ENCODE measurements at places on chromosomes 6 and 20.
A peak's percentile ranks its signal among the peaks of the same experiment; 100 is the strongest.

DNA sequence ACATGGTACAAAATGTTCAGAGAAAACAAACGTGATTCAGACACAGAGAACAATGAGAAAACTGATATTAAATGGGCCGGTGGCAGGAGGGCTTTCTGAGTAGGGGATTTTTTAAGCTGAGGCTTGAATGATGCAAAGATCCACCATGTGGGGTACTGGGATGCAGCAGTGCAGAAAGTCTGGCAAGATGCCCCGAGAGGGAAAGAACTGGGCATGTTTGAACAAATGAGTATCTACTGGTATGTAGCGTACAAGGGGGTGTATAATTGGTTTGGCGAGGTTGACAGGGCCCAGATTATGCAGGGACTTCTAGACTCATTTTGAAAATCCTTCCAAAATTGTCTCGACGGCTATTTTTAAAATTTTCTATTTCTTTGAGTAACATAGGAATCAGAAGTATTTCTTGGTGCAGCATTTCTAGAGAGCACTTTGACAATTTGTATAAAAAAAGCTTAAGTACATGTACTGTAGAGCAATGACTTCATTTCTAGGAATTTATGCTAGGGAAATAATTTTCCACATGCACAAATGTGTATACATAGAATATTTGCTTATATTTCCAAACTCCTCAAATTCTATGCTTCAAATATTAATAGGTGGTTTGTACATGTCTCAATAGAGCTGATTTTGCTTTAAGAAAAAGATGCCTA, 119.6 kb upstream of the DOK5 start:
- peak; percentile 26 for DNase-seq

- no peak for DNase-seq
These were observed 652.1 kb upstream of the SLC35B3 start for GRCh38 chr6:9087470-9087869.

- DNase-seq, result no peak
These were observed 636 bp upstream of the SSR1 start for GRCh38 chr6:7313505-7314165.

DNA sequence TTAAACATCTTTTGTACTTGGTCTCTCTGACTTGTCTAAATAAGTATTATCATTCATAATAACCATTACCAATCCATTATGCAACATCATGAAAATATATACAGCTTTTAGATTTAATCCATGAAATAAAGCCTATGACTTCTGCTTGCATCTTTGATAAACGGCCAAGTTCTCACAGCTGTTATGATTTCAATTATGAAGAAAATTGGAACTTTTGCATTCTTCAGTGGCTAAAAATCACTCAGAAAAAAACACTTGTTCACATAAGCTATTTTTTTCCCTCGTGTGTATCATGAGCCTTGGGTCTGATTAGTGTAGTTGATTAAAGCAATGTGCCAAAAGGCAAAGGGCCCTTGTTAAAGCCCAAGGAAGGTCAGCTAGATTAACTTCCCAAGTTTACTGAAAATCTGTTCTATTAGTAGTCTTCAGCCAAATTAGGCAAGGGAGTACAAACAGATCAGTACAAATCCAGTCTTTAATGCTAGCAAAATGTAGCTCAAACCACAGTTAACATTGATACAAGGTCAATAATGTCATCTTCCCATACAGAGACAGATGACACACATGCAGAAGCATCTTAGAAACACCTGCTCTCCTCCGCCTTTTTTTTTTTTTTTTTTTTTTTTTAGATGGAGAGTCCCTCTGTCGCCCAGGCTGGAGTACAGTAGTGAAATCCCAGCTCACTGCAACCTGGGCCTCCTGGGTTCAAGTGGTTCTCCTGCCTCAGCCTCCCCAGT, 69.9 kb downstream of the SGK1 start:
- no peak for DNase-seq

- DNase-seq, result no peak
These were observed 67.7 kb downstream of the PYGB start for GRCh38 chr20:25315418-25316210.

DNA sequence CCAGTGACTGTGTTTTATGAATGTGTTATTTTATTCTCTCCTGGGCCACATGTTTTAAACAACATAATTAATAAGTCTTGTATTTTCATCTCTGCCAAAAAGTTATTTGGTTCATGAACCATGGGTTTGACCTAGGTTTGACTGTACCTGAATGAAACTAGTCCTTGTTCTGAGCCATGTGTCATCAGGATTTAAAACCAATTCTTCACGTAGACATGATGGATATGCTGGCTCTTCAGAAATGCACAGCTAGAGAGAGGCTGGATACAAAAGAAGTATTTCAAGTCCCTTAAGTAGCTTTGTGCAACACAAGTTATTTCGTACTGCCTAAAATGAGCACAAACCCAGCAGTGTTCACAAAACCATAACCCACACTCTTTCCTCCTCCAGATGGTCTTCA, 116.1 kb downstream of the IBTK start:
- DNase-seq, result no peak

DNA sequence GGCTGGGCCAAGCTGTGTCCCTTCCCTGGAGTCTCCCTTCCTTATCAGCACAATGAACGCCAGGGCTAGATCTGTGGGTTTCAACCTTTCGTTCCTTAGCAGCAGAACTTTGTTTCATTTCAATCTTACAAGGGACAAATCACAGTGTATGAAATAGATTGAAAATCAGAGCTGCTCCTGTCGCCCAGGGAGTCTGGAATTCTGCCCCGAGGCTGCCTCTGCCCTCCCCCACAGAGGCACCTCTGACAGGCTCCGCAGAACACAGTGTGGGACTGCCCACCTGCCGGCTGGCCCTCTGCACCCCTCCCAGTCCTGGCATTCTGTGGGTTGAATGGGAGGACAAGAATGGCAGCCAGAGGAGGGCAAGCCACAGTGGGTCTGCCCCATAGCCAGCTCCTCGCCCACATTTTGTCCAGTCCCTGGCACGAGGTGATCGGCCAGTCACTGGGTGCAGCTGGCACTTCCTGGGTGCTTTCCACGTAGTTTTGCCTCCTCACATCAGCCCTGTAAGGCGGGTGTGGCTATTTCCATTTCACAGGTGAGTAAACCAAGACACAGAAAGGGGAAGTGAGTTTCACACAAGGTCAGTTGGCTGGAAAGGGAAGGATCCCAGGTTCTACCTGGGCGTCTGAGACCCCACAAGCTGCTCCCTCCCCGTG, 26.1 kb downstream of the MANBAL start:
- DNase-seq, result no peak

GRCh38 chr20:41571006-41571405, 47.2 kb downstream of the CHD6 start:
- no peak for DNase-seq

GRCh38 chr6:118719351-118720124, 68.1 kb upstream of the CEP85L start:
- no peak for DNase-seq

DNA sequence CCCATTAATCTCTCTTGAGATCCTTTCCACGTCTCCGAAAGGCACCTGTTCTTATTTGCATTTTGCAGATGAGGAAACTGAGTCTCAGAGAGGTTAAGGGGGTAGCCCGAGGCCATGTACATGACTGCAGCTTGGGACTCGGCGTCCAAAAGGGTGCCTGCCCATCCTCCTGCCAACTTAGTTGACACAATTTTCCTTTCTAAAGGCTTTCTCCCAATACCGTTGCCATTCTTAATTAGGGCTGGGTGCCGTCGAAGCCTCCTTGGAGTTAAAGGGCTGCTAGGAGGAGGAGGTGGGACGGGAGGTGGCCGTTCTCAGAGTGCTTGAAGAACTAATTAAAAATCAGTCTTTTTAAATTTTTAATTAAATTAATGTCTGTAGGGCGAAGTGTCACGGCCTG, 546 bp upstream of the PSMG4 start:
- no peak for DNase-seq

DNA sequence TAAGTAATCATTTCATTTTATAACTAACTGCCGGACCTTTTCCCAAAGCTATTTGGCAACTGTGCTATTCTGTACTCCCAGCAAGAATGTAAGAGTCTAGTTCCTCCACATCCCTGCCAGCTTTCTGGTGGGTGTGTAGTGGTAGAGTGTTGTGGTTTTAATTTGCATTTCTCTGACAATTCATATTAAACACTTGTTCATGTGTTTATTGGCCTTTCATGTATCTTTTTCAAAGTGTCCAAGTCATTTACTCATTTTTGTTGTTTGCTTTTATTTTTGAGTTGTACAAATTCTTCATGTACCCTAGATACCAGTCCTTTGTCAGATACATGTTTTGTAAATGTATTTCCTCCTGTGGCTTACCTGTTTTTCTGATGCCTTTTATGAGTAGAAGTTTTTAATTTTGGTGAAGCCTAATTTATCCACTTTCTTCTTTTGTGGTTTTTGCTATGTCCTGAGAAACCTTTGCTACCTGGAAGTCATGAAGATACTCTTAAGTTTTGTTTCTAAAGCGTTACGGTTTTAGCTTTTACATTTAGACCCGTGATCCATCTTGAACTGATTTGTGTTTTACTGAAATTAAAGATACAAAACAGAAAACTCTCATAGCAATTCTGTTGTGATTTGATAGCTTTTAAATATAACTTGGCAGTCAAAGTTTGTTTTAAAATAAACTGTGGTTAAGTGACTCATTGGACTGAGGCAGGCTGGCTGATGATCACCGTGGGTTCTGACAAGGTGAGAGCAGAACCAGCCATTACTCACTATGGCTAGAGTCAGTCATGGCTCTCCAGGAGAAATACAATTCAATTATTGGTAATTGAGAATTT, 8.0 kb downstream of the MYLIP start:
- DNase-seq, result peak; percentile 90

GRCh38 chr6:70112716-70113115, 190.2 kb downstream of the COL9A1 start:
- DNase-seq, result no peak

DNA sequence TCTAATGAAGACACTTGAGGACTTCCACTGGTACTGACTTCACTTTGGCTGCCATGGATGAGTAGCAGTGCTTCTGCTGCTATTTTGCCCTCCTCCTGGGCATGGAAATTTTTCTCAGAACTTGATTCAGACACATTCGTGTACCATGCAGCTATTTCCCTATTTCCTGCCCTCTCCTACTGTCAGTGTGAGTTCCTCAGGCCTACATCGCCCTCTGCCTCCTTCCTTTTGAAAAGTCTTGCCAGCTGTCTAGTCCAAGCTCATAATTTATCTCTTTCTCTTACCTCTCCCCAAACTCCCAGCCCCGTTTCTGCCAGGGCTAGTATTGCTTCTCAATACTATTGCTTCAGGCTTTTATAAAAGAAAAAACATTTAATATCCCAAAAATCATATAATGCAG, 470.2 kb downstream of the ADGRB3 start:
- DNase-seq, result no peak

DNA sequence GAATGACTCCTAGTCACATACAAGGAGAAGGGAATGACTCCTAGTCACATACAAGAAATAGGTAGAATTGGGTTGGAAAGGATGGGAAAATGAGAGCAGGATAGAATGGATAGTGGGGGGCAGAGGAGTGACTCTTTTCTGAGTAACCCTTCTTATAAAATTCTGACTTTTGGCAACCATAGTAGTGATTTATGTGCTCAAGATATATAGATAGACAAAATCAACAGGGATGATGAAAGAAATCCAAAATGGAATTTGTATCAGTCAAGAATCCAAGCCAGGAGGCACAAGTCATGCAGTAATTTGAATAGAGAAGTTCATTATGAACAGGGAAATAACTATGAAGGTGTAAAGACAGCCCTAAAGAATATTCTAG, 41.7 kb downstream of the ADAT2 start:
- no peak for DNase-seq

- DNase-seq, result peak; percentile 83
These were observed 313.3 kb downstream of the RNGTT start for GRCh38 chr6:88650029-88650619.

DNA sequence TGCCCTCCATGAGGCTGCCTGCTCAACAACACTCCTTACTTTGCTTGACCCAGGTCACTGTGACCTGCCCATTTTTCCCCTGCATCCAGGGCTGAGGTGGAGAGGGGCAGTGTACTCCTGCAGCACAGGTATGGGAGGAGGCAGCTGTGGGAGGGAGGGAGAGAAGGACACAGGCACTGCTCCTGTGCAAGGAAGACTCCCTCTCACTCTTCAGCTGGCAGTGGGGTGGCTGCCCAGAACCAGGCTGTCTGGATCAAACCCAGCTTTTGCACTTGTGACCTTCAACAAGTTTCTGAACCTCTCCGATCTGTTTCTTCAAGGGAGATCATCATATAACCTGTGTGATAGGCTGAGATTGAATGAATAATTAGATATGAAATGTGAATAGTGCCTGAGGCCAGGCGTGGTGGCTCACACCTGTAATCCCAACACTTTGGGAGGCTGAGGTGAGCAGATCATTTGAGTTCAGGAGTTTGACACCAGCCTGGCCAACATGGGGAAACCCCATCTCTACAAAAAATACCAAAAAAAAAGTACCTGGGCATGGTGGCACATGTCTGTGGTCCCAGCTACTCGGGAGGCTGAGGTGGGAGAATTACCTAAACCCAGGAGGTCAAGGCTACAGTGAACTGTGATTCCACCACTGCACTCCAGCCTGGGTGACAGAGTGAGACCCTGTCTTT, 14.1 kb downstream of the TGIF2 start:
- no peak for DNase-seq

DNA sequence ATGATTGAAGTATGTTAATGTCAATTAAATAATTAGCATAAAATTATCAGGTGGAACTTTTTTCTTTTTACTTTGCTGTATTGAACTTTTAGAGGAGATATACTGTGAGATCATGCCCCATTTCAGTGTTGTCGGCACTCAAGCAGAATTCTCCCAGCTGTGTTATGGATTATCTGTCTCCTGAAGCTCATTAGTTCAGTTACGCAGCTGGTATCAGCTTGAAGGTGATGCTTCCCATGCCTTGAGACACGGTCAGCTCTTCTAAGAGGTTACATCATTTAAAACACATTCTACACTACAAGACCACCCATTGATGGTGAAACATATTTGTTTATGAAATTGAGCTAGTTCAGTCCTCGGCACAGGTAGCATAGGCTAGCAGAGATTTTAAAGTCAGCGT, 68.9 kb upstream of the PHACTR2 start:
- DNase-seq, result no peak

DNA sequence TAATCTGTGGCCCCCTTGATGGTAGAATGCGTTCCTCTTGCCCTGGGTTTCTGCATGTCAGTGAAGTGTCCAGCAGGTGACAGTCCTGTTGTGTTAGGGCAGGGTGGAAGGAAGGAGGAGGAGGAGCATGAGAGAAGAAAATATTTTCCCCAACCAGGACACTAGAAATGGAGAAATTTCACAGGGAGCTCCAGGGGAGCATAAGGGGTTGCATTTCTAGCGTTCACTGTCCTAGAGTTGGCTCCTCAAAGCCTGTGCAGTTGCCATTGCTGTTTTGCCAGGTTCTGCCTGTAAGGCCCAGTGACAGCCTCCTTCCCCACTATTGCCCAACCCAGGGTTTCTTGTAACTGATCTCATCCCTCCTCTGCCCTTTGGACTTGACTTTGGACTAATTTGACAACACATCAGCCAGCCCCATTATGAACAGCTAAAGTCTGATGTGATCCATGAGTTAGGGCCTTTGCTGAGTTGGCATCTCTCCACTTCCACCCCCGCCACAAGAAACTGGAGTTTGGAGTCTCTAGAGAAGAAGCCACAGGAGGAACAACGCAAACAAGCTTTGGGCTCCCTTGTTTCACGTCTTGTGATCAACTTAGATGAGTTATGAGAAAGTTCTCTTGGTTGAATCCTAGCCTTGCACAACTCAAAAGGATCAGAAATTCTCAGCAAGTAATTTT, 14.0 kb upstream of the FAM50B start:
- DNase-seq, result no peak
